ENCODE measurements at places on chromosomes 2 and 18.

GRCh38 chr2:55090702-55091101 is 40.5 kb upstream of the RTN4 start:
- no peak for DNase-seq

DNA sequence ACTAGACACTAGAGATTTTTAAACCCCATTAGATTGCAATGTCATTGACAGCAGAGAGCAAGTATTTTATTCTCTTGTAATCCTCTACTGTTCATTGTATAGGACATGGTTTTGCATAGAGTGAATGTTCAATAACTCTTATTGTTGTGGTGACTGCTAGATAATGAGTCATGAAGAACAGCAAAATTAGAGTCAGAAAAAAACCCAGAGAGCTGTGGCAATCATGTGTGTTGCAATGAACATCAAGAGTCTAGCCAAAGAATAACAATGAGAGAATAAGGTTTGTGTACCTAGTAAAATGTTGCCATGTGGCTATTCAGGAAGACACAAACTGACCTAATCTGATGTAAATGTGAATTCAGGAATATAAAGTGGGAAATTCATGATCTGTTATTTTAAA is 684.0 kb downstream of the DSC3 start:
- no peak for DNase-seq

- no peak for DNase-seq
Measured at GRCh38 chr2:200705305-200706041, 106.2 kb upstream of the BZW1 start.

GRCh38 chr18:57730146-57730545 is 73.0 kb downstream of the ATP8B1 start:
- DNase-seq, result no peak

DNA sequence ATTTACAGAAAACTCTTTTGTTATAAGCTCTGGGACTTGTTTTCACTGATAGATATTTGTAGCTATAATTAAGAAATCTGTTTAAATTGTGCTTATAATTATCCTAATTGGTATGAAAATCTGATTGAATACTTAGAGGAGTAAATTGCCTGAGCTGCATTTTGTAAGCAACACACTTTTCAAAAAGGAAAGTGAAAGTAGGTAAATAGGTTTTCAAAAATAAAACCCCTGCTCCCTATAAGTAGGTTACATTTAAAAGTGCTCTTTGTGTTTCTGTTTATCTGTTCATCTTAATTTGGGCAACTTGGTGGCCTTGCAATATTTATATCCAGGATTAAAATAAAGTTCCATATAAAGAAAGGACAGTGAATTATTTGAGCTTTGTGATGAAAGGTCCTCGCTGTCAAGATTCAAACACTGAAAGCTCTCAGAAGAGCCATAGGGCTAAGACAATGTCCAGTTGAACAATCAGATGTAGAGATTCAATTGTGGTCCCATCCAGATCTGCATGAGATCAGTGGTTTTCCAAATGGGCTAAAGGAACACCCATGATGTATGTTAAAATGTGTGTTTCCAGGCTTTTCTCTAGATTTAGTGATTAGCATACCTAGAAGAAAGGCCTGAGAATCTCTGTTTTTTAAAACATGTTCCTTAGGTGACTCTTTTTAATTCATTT is 371.6 kb downstream of the RPRM start:
- DNase-seq, result no peak

DNA sequence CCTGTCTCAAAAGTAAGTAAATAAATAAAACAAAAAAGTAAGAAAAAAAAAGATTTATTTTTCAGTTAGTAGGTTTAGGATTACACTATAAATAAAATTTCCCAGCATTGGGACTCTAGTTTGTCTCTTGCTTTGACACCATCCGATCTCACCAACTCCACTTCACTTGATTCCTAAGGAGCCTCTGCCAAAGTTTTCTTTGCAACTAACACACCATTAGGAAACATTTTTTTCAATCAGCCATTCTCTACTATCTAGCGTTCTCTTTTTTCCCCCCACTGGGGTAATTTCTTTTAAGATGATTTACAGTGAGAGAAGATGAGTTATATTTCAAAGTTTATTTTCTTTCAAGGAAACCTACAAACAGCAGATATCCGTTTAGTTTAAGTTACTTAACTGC is 10.6 kb upstream of the NEMP2 start:
- no peak for DNase-seq

GRCh38 chr2:100151310-100151709 is 8.9 kb upstream of the AFF3 start:
- no peak for DNase-seq

Measured in T-cell (primary cell).